Activated T-helper 9 cell treated with anti-CD3 and anti-CD28 coated beads, Interleukin-2, amount 50 U/mL, for 16 hours (primary cell): ENCODE measurements at places on chromosomes 12 and 14.

DNA sequence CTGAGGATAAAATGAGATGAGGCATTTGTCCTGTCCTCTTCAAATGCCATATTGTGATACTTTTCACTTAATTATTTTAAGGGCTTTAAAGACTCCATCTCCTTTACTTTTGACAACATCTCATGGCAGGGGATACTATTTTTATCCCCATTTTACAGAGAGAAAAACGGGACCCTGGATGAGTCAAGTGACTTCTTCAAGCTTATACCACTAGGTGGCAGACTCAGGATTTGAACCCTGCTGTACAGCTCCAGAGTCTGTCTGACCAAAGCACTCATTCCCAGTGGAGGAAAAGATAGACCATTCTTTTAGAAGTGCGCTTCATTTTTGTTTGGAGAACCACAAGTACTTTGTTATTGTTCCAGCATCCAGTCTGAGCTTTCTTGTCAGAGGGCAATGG, 1.7 kb upstream of the SMOC1 start:
- DNase-seq = no peak

DNA sequence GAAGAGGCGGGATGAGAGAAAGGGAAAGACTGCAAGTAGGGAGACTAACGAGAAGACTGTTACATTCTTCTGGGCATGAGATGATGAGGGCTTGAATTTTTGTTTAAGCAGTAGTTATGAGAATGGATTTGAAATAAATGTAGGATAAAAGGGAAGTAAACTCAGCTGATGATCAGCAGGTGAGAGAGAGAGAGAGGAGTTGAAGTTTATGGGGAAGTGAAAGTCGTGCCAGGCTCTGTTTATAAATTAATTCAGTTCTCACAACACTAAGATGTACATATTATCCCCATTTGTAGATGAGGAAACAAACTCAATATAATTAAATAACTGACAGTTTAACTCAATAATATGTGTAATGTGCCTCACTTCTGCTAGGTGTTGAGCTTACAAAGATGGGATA, 170.0 kb upstream of the RMST start:
- no peak for DNase-seq

DNA sequence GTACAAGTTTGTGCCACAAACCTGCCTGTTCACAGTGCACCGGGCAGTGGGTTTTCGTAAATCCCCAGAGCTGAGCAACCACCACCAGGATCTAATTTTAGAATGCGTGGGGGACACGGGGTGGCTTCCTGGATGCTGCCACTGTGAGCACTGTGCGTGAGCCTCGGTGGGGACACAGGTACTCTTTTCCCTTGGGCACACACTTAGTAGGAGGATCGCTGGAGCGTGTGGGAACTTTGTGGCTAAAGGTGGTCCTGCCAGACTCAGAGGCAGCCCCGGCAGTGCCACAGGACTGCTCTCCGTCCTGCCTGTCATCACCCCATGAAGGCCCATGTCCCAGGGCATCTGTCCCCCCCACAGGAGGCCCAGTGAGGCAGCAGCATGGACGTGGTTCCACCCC, 21.1 kb downstream of the BTBD6 start:
- DNase-seq = no peak

GRCh38 chr14:99159341-99160340, 112.4 kb downstream of the BCL11B start:
- no peak for DNase-seq

- DNase-seq = no peak
These were observed 20.2 kb downstream of the VRTN start for GRCh38 chr14:74368441-74368840.

DNA sequence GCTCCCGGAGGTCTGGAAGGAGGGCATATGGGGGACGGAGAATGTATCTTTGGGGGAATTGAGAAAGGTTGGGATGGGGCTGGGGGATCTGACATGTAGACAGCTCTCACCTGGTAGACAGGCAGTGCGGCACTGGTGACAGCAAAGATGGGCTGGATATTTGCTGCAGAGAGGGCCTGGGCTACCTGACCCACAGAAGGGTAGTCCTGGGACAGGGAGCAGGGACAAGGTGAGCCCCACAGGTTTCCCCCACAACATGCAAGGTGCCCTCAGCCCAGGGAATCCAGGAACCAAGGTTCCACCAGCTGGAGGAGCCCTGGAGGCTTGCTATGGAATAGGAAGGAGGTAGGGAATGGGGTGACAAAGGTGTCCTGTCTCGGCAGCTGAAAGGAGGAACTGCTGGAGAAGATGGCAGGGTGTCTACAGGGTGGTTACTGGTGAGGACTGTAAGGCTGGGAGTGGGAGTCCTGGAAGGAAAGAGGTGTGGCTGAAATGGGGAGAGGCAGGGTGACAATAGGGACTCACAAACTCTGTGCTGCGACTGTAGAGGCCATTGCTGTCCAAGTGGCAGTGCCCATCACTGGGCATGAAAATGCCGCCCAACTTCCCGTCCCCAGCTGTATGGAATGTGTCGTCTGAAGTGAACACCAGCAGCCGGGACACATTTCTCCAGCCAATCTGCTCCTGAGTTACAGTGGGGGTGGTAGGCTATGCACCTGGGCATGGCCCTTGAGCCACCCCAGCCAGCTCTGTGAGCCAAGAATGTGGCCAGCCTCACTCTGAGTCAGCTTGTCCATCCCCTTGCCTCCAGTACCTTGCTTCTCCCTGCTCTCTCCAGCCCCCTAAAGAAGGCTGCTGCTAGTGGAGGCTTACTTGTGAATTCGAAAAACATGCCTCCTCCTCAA, 11.3 kb downstream of the ITGB7 start:
- no peak for DNase-seq

GRCh38 chr14:100078997-100079725, 13.9 kb downstream of the EVL start:
- peak; percentile 60 for DNase-seq

DNA sequence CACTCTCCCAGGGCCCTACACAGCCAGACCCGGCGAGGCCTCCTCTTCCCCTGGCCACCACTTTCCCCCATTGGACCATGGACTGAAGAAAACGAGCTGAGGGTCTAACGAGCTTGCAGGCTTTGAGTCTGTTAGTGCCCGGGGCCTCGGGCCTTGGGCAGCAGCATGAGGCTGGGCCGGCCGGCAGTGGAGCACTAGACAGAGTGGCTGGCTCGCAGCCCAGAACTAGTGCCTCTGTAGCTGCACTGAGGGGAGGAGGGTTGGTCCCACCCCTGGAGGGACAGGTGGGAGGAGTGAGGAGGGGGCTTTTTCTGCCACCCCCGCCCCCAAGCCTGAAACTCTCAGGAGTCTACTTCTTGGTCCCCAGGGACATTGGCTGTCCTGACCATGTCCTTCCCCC, 38.7 kb downstream of the SLC6A12 start:
- DNase-seq = no peak

- no peak for DNase-seq
These were observed 91.7 kb downstream of the DERA start for GRCh38 chr12:16002880-16003279.

DNA sequence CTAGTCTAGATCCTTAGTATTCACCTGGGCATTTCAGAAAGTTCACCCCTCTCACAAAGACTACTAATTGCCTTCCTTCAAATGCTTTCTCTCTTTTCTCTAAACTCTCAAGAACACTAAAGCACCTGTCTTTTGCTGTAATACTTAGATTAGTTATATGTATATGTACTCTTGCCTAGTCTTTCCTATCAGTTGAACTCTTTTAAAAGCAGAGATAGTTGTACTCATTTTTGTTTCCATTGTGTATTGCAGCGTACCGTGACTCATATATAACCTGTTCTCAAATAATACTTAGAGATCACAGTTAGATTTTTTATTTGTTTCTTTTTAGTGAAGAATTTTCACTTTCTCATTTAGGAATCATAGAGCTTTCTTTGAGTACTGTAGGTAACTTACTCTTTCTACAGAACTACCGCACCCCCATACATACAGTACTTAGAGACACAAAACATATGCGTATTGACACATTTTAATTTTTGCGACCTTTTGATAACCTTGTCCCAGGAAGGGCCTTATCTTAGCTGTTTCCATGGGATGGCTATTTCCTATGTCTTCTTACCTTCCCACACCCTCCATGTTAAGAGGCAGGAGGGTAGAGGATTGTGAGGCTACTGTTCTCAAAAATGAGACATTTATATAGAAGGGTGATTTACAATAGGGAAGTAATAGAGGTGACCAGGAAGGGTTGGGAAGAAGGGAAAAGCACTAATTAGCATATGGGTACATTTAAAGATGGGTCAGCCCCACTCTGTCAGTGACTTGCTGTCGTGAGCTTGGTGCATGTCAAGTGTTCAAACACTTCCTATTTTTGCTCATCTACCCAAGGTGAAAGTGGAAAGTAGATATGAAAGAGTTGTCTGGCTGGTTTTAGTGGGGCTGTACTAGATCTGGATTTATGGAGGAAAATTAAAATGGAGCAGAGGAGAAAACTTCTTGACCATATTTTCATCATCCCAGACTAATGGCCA, 74.3 kb downstream of the PLEKHA5 start:
- no peak for DNase-seq

GRCh38 chr12:121939186-121939585, 20.8 kb downstream of the CFAP251 start:
- DNase-seq = no peak

DNA sequence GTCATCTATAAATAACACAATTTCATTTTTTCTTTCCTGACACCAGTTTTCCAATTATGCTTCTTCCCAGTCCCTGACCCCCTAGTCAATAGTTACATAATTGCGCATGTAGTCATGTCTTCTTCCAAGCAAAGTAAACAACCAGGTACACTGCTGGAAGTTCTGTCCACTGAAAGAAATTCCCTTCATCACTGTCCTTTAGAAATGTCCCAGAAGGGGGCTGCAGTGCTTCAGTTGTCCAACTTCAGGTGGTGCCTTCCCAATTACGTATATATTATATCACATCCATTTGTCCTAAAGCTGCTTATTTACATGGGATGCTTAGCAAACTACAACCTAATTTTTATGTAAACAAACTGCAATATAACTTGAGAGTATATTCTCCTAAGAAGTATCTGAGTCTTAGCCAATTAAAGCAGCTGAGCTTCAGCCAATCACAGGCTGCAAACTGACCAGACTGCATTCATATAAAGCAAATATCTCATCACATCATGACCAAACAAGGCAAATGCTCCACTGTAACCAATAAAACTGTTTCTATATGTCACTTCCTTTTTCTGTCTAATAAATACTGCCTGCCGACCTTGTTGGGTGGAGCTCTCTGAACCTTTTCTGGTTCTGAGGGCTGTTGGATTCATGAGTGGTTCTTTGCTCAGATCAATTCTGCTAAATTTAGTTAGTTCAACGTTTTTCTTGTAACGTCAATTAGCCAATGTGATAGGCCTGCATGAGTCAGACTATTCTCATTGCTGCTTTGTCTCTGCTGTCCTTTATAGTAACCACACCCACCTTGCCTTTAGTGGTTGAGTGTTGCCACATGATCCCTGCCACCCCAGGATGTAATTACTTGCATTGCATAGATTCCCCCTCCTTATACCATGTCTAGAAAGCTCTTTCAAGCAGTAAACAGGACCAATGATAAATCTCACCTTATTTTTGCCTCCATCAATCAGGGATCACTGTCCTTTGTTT, 239.3 kb downstream of the ALG10B start:
- no peak for DNase-seq

DNA sequence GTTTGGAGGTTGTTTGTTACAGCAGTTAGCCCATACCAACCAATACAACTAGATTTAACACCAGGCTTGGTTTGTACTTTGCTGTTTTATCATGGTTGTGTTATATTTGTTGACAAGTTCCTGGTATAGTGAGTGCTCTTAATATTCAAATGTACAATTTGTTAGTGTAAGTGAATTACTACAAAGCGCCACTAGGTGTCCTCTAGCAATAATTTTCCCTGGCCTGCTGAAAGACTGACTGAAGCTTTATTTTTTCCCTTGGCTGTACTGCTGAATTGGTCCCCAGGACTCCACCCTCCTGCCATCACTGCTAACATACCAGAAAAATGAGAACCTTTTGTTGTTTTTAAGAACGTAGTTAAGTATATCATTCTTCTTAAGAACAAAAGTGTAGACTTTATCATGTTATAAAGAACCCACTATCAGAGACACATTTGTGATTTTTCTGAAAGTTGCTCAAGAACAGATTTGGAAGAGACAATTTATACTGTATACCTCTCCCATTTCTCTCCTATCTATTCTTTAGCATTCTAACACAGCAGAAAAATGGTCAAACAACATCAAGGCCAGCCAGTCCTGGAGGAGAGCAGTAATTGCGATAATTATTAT, 75.3 kb upstream of the FAR2 start:
- DNase-seq = no peak

- no peak for DNase-seq
These were observed 86.0 kb upstream of the SLC38A2 start for GRCh38 chr12:46458500-46459102.

DNA sequence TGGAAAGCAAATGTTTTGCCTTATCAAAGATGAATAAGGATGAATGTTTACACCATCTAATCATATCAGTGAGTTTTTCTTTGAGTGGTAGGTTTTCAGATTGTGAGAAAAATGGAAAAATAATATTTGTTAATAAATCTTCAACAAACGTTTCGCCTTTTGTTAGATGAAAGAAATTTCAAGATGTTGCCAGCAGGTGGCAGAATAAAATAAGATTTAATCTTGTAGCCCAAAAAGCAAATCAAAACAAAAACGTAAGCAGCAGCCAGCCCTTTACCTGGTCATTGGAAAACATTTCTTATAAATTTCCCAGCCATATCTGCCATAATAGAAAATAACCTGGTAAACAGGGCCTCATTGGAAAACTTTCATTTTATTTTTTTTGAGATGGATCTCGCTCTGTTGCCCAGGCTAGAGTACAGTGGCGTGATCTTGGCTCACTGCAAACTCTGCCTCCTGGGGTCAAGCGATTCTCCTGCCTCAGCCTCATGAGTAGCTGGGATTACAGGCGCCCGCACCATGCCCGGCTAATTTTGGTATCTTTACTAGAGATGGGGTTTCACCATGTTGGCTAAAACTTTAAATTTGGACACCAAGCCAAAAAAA, 15.4 kb upstream of the TMEM120B start:
- no peak for DNase-seq

- no peak for DNase-seq
These were observed 221.2 kb downstream of the RAD51B start for GRCh38 chr14:68040633-68041369.

DNA sequence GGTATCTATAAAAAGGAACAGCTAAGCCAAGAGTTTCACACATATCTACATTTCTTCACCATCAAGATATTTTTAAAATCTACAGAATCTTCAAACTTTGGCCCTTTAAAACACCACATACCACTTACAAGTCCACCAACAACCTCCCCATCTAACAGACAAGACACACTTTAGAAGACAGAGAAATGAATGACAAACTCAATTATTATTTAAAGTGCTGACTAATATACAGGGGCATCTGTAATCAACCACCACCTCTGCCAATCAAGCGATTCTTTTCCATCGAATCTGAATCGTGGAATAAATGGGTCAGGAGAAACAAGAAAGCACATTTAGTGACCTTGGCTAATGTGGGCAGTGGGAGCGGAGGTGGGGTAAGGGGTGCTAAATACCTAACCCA, 7.7 kb downstream of the SETD3 start:
- no peak for DNase-seq
